ENCODE measurements at places on chromosomes 7 and 10. TPM values are rescaled to one million over a fixed set of nuclear protein-coding genes. Genes with fewer than 3 reads are reported as not detected.

- no peak for DNase-seq
Observed at GRCh38 chr10:125726914-125727313, 7.4 kb downstream of the EDRF1 start.

DNA sequence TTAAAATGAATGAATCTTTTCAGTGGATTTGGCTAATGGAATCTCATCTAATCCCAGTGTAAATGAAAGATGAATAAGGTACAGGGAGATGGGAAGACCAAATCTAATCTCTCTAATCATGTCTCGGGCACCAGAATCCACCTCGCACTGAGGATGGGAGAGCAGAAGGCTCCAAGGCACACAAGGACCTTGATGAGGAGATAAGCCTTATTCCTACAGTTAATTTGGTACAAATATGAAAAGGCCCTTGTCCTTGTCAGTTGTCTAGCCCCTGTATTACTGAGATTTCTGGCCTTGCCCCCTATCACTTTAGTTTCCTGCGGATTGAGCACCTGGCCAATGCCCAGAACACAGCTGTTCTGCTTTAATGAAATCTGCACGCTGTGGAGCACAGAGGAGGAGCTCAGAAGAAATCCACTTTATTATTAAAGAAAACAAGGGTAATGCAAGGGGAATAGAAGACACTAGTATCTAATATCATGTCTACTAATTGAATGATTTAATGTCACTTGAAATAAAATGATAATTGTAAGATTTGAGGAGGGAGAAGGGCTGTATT is 321.4 kb upstream of the HGF start:
- no peak for DNase-seq

DNA sequence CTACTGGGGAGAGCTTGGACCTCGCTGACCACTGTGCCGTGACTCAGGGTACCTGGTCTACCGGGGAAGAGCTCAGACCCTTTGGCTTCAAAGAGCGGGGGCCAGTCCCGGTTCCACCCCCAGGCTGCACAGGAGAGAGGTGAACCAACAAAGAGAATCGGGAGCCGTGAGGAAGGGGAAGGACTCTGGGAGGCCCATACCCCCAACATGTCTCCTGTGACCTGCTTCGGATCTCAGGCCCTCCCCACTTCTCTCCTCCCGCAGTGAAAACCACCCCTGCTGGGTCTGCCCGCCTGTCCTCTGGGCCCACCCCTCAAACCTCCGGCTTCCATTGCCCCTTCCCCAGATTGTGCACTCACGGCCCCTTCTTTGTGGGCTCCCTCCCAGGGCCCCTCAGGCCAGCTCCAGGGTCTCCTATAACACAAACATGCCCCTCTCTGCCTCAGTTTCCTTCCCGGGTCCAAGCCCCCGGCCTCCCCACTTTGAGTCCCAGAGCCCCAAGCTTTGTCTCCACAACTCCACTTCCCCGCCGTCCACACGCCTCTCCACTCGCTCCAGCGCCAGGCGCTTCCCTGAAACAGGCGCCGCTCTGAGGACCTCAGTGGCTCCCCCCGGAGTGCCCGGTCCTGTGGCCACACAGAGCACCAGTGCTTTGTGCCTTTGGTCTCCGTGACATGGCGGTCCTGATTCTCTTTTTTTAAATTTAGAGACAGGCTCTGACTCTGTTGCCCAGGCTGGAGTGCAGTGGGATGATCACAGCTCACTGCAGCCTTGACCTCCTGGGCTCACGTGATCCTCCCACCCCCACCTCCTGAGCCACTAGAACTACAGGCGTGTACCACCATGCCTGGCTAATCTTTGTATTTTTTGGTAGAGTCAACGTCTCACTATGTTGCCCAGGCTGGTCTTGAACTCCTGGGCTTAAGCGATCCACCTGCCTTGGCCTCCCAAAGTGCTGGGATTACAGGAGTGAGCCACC is 7.5 kb upstream of the INTS1 start:
- no peak for DNase-seq

- no peak for DNase-seq
Observed at GRCh38 chr7:77685233-77685632, 11.0 kb upstream of the RSBN1L start.

- DNase-seq: peak; percentile 66
Observed at GRCh38 chr10:77974396-77975074, 48.0 kb upstream of the DLG5 start.

GRCh38 chr10:86295351-86295750 is 71.2 kb downstream of the GRID1 start:
- DNase-seq: no peak

GRCh38 chr10:77600640-77601039 is 37.0 kb downstream of the KCNMA1 start:
- DNase-seq: no peak

VTI1A gene
- 20.0 TPM for total RNA-seq

SPDYE6 gene
- not detected for total RNA-seq

COL1A2 gene
- 85.4 TPM for total RNA-seq

GIMAP2 gene
- total RNA-seq: not detected

Data from H1 (cell line).